ENCODE measurements at places on chromosomes 5 and 9.

- no peaks in the 10 kb centered on the region for H3K4me1 ChIP-seq
- H3K36me3 ChIP-seq = no peaks in the 10 kb centered on the region
- H3K4me3 ChIP-seq = no peak overlapping the region
- no peak overlapping the region for H3K27ac ChIP-seq
These were observed 197.7 kb downstream of the NTRK2 start for GRCh38 chr9:84867186-84867585.

- H3K36me3 ChIP-seq = no peaks in the 10 kb centered on the region
- H3K4me3 ChIP-seq = peak within 1 kb of the TSS; percentile 83
- peak; percentile 40 for DNase-seq
- no peaks in the 10 kb centered on the region for H3K27me3 ChIP-seq
- H3K27ac ChIP-seq = peak within 1 kb of the TSS; percentile 55
These were observed at the start of gene PTGES for GRCh38 chr9:129752900-129753729. PTGES (minus strand) TSS chr9:129753042; CDS start chr9:129753012, 30 bp downstream.

- peaks cover 8% of the 10 kb centered on the region for H3K4me1 ChIP-seq
- no peaks in the 10 kb centered on the region for H3K36me3 ChIP-seq
- H3K4me3 ChIP-seq = peak overlapping the region; percentile 64
- DNase-seq = no peak
- H3K27ac ChIP-seq = no peak overlapping the region
These were observed 974 bp downstream of the CCDC69 start for GRCh38 chr5:151222790-151223446.

GRCh38 chr9:105835721-105836120 lies 141.4 kb downstream of the TMEM38B start:
- no peak for DNase-seq
- H3K27ac ChIP-seq = no peak overlapping the region
- H3K27me3 ChIP-seq = no peaks in the 10 kb centered on the region
- H3K4me3 ChIP-seq = no peak overlapping the region
- no peaks in the 10 kb centered on the region for H3K4me1 ChIP-seq
- no peaks in the 10 kb centered on the region for H3K36me3 ChIP-seq

DNA sequence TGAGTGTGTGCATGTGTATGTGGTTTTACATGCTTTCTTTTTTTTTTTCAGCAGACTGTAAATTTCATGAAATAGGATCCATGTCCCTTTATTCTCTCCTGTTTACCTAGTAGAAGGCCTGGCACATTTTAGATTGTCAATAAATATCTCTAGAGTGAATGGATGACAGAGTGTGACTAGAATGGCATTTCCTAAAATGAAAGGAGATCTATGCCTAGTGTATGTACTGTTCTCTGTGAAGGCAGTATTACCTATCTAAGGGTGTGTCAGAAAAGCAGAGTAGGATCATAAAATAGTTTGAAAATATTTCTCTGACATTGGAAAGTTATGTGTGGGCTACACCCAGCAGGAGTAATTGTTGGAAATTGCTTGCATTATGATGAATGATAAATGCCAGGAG lies 1876.0 kb upstream of the C9orf72 start:
- no peaks in the 10 kb centered on the region for H3K27me3 ChIP-seq
- no peak for DNase-seq
- H3K4me1 ChIP-seq = no peaks in the 10 kb centered on the region
- H3K4me3 ChIP-seq = no peak overlapping the region

GRCh38 chr9:96027251-96028131 lies 152.0 kb downstream of the ERCC6L2 start:
- no peak overlapping the region for H3K27ac ChIP-seq
- H3K4me1 ChIP-seq = no peaks in the 10 kb centered on the region
- H3K27me3 ChIP-seq = no peaks in the 10 kb centered on the region
- H3K36me3 ChIP-seq = no peaks in the 10 kb centered on the region

Measured in HCT116 (cell line).